ENCODE measurements at places on chromosomes 6 and 20.

- no peak for DNase-seq
Measured at GRCh38 chr6:42471142-42471541, 19.4 kb upstream of the TRERF1 start.

- peak; percentile 75 for DNase-seq
Measured at GRCh38 chr6:138560130-138560860, 61.0 kb upstream of the NHSL1 start.

- DNase-seq = no peak
Measured at GRCh38 chr6:150992703-150993102, 127.2 kb downstream of the MTHFD1L start.

DNA sequence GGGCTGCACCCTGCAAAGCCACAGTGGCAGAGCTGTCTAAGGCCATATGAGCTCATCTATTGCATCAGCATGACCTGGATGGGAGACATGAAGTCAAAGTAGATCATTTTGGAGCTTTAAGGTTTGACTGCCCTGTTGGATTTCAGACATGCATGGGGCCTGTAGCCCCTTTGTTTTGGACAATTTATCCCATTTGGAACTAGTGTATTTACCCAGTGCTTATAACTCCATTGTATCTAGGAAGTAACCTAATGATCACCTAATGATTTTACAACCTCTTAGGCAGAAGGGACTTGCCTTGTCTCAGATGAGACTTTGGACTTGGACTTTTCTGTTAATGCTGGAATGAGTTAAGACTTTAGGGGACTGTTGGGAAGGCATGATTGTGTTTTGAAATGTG is 575.4 kb downstream of the EPM2A start:
- no peak for DNase-seq

DNA sequence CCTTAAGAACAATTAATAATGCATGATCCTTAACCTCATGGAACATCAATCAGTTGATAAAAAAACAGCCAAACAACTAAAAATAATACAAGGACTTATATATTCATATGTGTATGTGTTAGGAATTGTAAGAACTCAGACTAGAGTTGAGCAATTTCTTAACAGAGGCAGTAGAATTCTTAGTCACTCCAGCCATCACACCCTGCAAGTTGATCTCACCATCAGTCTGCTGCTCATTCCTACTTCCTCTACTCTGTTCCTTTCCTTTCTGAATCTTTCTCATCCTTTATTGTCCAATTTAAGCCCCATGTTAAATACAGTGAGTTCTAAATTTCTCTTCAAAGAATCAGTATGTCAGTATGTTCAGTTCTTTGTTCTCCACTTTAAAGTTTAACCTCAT is 2.6 kb downstream of the ZNF165 start:
- no peak for DNase-seq

- no peak for DNase-seq
Measured at GRCh38 chr6:84344005-84344404, 116.6 kb upstream of the CEP162 start.

- DNase-seq = peak; percentile 46
Measured at GRCh38 chr20:38114353-38114791, 50.7 kb downstream of the TGM2 start.

DNA sequence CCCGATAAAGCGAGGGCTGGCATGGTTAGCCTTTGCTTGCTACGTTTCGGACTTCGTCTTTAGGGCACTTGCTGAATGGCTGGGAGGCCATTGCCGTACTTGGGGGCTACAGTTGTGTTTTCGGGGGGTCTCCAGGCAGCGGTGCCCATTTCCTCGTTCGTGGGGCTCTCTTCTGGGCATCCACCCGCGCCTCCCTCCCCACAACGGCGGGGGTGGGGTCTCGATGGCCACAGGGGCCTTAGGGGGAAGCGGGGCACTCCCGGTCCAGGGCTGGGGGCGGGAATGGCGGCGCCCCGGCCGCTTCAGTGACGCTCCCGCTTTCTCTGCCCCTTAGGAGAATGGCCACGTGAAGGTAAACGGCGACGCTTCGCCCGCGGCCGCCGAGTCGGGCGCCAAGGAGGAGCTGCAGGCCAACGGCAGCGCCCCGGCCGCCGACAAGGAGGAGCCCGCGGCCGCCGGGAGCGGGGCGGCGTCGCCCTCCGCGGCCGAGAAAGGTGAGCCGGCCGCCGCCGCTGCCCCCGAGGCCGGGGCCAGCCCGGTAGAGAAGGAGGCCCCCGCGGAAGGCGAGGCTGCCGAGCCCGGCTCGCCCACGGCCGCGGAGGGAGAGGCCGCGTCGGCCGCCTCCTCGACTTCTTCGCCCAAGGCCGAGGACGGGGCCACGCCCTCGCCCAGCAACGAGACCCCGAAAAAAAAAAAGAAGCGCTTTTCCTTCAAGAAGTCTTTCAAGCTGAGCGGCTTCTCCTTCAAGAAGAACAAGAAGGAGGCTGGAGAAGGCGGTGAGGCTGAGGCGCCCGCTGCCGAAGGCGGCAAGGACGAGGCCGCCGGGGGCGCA is 2.4 kb downstream of the MARCKS start:
- DNase-seq = peak; percentile 57

GRCh38 chr6:113401231-113401630 is 455.9 kb upstream of the MARCKS start:
- no peak for DNase-seq

DNA sequence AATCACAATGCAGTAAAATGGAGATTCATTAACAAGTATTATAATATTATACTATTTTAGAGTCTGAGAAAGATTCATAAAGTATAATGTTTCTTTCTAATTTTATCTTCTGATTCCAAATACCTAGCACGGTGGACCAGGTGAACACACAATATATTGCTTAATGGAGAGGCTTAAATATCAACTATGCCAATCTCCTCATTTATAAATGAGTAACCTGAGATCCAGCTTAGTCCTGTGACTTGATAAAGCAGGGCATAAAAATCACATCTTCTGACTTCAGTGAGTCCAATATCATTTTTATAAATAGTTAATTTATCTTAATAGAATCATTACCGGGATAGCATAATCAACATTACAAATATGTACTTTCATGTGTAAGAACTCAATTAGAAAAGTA is 144.4 kb upstream of the GJE1 start:
- no peak for DNase-seq

- DNase-seq = no peak
Measured at GRCh38 chr20:56043227-56043626, 37.9 kb upstream of the CBLN4 start.

GRCh38 chr20:35319871-35320197 is 27.6 kb upstream of the FAM83C start:
- no peak for DNase-seq

- peak; percentile 74 for DNase-seq
Measured at GRCh38 chr20:62970307-62971210, 18.1 kb downstream of the SLC17A9 start.

DNA sequence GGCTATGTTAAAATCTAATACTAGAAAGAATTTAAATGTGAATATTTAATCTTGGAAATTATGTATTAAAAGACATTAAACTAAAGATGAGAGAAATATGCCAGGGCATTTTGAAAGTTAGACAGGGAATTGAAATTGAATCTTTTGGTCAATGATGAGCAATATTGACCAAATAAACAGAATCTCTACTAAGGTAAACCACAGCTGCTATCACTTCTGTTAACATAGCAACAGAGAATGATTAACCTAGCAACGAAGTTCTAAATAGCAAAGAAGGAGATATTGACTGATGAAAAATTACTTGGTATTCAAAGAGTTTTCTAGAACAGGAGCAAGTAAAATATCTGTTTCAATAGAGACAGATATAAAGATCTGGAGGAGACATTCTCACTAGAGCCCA is 45.2 kb upstream of the RSPO3 start:
- DNase-seq = no peak

GRCh38 chr20:25457886-25458680 is 50.6 kb downstream of the GINS1 start:
- no peak for DNase-seq

DNA sequence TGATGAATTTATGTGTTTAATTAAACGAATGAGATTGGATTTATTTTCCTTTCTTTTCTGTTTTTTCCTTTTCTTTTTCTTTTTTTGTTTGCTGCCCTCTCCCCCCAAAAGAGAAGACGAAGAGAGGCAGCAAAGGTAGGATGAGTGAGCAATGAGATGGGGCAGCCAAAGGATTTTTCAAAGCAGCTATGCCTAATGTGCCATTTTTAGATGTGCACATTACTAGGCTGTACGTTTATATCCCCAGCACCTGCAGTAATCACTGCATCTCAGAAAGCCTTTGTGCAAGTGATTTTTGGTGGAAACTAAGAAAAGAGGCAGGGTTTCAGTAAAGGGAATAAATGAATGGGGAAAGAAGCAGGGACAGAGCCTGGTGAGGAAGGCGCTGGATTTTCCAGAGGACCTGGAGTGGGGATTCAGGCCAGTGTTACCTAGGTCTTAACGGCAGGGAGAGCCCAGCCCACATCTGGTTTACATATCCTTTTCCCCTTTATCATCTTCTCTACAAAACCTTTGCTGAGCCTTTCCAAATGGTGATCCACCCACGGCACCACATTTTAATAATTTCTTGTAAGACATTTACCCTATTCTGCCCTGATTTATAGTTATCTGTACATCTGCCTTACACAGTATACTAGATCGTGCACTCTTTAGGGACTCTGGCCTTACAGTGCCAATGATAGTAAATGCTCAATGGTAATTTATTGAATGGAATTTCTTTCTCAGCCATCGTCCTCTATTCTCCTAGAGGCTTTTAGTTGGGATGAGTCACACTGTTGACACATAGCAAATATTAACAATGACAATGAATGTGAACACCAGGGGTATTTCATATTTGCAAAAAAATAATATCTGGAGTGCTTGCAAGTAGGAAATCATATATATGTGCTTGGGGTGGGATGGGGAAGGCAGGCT is 38.3 kb upstream of the ATXN1 start:
- DNase-seq = no peak
